Stimulated activated CD4-positive, alpha-beta T cell treated with anti-CD3 and anti-CD28 coated beads, Interleukin-4, amount 100 ng/mL, for 4 hours (primary cell): ENCODE measurements at places on chromosomes 16 and 17.

DNA sequence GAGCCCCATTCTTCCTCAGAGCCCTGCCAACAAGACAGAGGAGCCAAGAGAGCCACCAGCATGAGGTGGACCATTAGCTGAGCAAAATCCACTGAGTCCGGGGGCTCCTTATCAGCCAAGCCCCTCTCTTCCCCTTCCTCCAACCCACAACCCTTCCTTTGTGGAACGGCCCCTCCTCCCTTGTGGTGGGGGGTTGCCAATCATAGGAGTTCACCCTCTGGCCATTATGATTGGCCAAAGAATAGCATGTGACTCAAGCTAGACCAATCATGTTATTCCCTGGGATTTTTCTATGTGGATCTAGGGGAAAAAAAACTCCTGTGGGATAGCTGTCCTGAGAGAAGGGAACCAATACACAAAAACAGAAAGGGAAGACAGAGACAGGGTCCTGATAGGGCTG is 120.5 kb downstream of the C16orf95 start:
- DNase-seq = no peak

GRCh38 chr16:27489906-27490305 is 59.8 kb downstream of the GTF3C1 start:
- DNase-seq = no peak

GRCh38 chr17:16361874-16362273 is 8.6 kb upstream of the CENPV start:
- no peak for DNase-seq

- DNase-seq = no peak
Observed at GRCh38 chr17:5380491-5381135, 38.8 kb downstream of the NUP88 start.

DNA sequence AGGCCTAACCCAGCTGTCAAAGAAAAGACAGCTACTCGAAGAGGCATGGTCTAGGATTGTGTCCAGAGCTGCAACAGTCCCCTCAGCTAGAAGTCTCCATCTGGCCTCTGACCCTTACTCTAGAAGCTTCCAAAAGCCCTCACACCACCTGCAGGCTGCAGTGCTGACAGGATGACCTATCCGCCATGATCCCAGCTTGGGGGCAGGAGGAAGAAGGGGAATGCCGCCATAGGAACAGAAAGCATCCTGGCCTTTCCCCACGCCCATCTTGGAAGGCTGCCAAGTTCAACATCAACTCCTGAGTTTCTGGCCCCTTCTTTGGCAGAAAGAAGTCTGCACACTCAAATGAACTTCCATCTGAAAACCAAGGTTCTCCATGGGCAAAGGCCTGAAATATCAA is 3.1 kb upstream of the KRT36 start:
- no peak for DNase-seq

DNA sequence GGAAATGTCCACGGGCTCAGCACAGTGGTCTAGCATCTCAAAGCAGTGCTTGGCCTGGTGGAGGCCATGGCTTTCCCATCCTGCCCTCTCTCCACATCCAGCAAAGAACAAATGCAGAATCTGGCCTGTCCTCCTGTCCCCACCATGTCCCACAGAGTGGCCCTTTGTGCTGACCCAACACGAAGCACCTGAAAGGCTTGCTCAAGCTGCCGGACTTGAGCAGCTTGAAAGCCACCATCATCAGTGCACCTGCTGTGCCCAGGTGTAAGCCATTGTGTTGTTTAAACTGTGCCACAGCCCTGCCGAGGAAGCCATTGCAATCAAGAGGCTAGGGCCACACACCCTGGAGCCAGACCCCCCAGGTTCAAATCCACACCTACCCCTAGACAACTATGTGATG is 115.5 kb downstream of the SOCS1 start:
- DNase-seq = no peak

DNA sequence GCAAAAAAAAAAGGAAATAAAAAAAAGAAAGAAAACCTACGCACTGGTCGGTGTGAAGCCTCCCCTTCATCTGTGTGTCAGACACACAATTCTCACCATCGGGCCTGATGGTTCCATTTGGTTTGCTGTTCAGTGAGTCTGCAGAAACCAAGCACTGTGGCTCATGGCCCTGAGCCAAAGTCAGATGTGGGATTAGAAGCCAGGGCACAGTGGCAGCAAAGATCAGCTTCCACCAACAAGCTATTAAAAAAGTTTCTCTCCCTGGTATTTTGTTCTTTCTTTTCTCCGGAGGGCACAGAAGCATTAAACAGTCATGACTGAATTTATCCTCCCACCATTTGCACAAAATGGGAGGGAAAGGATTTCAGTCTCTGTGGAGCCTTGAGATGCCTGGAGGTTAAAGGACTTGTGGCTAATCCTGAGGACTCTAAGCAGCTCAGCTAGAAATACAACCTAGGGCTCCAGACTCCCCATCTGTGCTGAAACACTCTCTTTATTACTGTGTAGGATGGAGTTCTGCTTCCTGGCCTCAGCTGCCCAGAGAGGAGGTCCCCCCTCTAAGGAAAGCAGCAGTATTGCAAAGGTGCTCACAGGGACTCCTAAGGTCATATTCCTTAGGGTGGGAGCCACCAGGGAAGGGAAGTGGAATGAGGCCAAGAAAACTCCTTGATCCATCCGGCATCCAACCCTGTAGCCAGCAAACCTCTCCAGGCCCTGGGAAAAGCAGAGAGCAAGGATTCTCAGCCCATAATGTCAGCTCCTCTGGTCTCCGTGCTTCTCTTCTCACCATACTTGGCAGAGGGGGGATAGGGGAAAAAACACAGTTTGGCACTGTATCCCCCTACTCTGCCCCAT is 28.2 kb downstream of the SLC39A11 start:
- DNase-seq = no peak

DNA sequence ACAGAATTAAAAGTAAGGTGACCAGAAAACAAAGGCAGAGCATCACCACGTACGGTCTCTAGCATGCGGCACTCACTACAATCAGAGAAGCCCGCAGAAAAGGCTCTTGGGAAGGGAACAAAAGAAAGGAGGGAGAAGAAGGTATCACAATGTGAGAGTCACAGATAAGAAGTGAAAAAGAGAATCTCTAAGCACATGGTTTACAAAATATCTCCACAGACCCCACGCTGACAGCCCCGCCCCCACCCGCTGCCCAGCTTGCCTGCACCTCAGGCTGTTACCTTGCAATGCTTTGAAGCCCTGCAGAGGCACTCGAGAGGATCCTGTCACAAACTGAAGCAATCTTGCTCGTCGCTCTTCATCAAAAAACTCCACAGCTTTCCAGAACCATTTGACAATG is 40.5 kb downstream of the CEP95 start:
- DNase-seq = no peak

DNA sequence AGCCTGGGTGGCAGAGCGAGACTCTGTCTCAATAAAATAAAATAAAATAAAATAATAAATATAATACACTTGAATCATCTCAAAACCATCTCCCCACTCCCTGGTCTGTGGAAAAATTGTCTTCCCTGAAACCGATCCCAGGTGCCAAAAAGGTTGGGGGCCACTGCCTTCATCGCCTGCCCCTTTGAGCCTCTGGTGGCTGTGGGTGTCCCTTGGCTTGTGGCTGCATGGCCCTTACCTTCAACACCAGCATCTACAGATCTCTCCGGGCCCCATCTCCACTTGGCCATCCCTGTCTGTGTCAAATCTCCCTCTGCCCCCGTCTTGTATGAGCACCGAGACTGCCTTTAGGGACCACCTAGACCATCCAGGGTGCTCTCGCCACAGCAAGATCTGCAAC is 177.3 kb downstream of the SEC14L1 start:
- no peak for DNase-seq

DNA sequence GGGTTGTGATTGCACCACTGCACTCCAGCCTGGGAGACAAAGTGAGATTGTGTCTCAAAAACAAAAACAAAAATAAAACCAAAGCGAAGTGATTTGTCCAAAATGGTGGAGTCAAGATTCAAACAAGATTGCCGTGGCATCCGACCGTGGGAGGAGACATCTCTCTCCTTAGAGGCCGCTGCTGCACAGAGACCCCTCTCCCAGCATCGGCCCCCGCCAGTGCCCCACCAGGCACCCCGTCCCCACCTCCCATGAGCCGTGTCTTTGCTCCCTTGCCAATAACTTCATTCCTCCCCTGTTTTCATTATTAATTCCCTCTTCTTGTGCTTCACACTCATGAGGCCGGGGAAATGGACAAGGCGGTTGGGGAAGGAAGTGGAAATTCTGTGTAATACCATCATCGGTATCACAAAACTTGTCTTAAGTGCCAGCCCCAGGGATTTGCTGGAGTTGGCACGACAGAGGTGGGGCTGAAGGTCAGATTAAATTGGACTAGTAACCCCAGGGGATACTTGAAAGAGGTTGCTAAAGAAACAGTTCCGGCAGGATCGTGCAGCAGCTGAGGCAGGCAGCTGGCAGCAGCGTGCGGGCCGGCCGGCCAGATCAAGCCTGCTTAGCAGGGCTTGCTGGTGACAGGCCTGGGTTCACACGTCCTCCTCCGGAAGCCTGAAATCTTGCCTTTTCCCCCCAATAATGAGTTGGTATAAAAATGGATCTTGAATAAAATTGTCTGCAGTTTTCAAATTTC is 66.8 kb downstream of the RTN4RL1 start:
- no peak for DNase-seq

DNA sequence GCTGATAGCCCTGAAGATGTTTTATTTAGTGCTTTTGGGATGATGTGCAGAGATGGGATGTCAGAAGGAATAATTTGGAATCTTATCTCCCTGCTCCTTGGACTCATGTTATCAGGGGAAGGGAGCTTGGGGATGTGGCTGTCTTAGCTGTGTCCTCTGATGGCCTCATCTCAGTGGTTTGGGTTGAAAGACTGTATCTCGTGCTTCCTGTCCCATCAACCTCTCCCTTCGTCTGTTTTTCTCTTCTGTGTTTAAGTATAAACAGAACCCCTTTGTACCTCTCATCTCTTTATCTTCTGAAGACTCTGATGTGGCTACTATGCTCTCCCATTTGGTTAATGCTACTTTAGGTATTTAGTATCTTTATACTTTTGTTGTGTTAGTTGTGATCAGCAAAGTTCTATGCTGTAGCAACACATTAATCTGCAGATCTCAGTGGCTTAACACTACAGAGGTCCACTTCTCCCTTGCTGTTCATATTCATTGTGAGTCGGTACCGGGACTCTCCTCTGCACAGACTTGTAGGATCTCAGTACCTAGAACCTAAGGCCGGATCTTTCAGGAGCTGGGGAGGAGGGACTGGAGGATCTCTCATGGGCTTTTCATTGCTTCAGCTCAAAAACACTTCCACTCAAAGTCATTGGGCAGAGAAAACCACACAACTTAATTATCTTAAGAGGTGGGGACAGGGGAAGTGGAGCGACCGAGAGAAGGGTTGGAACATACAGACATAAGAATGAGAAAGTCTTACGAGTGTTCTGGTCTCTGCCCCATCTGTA is 28.8 kb downstream of the PRKCA start:
- no peak for DNase-seq

GRCh38 chr17:78397681-78398101 is 19.2 kb downstream of the PGS1 start:
- DNase-seq = no peak

- DNase-seq = no peak
Observed at GRCh38 chr17:18059283-18059682, 20.1 kb downstream of the GID4 start.

DNA sequence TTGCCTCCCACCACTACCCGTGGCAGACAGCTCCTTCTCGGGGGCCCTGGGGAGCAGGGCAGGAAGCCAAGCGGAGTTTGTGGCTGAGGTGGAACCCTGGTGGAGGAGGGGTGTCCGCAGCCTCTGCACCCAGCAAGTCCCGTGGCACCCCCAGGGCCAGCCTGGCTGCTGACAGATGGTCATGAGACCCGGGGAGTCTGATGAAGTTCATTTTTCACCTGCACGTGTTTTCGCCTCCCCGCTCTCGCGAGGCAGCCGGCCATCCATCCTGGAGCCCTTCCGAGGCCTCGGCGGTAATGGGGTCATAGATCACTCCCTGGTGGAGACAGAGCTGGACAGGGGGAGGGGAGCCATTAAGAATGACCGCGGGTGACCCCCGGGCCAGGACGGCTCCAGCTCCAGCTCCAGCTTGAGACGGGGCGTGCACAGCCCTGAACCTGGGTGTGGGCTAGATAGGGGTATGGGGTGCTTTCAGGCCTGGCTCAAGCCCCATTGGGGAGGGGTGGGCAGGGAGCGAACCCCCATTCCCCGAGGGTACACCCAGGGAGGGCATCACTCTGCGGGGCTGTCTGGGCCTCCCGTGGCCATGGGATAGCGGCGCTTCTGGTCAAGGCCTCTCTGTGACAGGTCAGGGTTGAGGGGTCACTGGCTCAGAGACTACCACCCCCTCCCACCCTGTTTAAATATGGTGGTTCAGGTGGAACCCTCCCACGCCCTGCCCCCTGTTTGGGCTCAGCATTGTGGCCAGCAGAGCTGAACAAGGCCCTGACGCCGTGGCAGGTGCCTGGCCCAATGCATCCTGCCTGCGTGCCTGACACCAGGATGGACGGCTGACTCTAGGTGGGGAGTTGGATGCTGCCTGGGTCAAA is 227.4 kb upstream of the GSE1 start:
- DNase-seq = no peak

DNA sequence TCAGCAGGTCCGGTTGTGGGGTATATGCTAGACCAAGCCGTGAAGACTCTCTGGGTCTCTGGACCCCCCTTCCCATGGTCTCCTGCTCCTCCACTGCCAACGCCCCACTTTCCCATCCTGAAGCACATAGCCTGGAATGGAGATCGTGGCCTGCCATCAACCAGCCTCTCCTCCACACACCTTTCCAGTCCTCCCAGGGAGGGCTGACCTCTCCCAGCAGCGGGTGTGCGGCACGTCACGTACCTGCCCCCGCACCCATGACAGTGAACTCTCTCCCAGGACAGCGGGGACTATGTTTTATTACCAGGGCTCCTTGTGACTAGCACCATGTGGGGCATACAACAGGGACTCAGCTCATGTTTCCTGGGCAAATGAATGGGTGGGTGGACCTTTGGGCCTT is 1.8 kb downstream of the PRM3 start:
- DNase-seq = no peak

- no peak for DNase-seq
Observed at GRCh38 chr17:13953841-13954240, 115.5 kb upstream of the COX10 start.

DNA sequence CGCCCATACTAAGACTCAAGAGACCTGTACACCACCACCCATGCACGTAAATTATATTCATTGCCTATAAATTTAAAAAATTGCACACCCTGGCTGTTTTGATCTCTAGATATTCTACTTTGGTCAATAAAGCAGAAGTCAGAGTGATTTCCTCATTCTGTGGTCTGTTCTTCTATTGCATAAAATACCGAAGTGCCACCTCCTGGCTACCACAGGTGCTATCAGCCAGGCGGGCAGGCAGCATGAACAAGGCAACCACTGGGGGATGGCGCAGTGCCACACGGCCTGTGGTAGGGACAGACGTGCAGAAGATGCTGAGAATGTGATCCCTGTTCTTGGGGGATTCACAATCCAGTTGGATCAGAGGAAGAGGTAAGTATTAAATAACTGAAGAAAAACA is 122.3 kb downstream of the CDK5R1 start:
- DNase-seq = peak; percentile 46

GRCh38 chr16:70267516-70267915 is 15.8 kb upstream of the EXOSC6 start:
- no peak for DNase-seq

DNA sequence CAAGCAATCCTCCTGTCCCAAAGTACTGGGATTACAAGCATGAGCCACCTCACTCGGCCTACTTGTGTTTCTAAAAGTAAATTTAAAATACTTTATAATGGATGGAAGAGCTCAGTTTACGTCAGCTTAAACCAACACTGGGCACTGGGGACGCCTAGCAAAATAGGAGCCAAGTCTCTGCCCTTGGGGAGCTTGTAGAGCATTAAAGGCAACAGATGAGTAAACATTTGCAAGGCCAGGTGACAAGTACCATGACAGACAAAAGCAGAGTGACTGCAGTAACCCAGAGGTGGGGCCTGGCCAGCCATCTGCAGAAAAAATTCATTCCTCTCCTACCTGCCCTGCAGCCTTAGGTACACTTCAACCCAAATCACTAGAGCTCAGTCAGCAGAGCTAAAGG is 12.1 kb upstream of the NLK start:
- no peak for DNase-seq
